ENCODE measurements at places on chromosomes 4 and X.

GRCh38 chr4:98377559-98377958 lies 116.4 kb downstream of the RAP1GDS1 start:
- peak; percentile 46 for DNase-seq

DNA sequence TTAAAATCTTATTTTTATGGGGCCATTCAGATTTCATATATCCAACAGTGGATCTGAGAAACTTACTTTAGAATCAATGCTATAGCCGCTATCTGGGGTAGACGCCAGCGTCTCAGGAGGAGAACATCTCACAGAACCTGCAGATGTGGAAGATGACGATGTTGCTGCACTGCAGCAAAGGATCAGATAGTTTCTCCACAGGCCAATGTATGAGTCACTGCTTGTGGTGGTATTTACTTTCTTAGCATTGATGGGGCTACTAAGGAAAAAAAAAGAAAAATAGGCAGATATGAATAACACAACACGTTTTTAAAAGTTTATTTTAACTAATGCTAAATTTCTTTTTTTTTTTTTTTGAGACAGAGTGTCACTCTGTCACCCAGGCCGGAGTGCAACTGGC lies 85.9 kb downstream of the ZAR1 start:
- DNase-seq, result peak; percentile 8

GRCh38 chrX:109372716-109373115 lies 109.2 kb downstream of the GUCY2F start:
- no peak for DNase-seq

DNA sequence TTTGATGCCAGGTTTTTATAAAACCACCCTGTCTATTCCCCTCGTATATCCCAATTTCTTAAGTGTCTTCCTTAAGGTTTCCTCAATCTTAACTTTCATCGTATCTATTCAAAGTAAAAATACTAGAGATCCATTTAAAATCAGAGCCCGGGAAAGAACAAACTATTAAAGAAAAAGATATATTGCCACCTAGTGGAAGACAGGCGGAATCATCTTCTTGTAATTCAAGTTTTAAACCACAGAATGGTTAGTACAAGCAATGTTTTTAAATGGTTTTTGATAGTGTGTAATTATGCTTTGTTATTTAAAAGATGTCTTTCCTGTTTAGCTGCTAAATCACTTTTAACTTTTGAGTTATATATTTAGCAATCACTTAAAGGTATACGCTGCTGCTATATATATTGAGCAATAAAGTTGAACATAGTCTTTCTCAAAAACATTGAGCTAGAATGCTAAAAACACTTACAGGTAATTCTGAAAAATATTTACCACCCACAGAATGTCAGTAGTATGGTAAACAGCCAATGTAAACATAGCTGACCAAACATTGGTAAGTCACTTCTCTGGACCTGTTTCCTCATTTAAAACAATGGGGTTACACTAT lies 18.2 kb downstream of the PRDM8 start:
- peak; percentile 78 for DNase-seq

DNA sequence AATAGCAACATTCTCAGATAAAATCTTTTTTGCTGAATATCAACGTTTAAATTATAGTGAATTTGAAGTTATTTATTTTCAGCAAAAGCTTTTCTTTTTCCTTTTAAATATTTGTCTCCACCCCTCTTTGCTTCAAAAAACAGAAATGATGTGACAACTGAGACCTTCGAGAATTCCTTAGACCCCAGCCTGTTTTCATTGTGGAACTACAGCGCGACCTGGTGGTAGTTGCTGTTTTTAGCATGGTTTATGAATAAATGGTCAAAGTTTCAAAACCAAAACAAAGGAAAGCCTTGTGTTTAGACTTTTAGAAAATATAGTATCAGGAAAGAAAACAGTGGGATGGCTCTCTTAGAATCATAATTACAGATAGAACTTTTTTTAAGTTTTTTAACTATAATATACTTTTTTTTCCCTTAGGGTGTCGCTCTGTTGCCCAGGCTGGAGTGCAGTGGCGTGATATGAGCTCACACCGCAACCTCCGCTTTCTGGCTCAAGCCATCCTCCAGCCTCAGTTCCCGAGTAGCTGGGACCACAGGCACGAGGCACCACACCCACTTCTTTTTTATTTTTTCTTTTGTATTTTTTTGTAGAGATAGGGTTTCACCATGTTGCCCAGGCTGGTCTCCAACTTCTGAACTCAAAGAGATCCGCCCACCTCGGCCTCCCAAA lies 26.8 kb upstream of the TMEM184C start:
- DNase-seq, result peak; percentile 85

DNA sequence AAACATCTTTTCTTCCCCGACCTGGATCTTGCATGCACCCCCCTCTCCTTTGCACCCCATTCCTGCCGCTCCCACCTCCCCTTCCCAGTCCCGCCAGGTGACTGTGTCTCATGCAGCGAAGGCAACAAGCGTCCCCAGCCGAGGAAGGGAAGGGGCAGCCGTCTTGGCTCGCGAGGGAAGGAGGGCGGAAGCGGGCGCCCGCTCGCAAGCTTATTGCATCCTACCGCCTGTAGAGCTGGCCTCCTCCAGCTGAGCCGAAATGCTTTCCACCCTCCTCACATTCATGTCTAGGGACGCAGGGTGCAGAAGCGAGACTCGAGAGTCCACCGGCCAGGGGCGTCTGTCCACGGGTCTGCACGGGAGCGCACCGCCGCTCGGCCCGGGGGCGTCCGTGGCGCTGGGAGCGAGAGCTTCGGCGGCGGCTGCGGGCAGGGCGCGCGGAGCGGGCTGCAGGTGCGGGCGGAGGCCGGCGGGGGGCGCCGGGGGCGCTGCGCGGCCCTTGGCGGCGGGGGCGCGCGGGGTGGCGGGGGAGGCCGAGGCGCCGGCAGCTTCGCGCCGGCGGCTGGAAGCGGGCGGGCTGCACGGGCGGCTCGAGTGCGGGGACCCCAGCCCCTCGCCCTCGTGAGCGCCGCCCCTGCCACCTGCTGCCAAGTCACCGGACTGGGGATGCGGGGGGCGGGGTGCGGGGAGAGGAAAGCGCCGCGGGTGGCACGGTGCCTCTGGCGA lies at the start of gene KCNIP4:
KCNIP4 (minus strand) TSS at position 426 of the 726 bp plus-strand sequence.
- peak; percentile 21 for DNase-seq

DNA sequence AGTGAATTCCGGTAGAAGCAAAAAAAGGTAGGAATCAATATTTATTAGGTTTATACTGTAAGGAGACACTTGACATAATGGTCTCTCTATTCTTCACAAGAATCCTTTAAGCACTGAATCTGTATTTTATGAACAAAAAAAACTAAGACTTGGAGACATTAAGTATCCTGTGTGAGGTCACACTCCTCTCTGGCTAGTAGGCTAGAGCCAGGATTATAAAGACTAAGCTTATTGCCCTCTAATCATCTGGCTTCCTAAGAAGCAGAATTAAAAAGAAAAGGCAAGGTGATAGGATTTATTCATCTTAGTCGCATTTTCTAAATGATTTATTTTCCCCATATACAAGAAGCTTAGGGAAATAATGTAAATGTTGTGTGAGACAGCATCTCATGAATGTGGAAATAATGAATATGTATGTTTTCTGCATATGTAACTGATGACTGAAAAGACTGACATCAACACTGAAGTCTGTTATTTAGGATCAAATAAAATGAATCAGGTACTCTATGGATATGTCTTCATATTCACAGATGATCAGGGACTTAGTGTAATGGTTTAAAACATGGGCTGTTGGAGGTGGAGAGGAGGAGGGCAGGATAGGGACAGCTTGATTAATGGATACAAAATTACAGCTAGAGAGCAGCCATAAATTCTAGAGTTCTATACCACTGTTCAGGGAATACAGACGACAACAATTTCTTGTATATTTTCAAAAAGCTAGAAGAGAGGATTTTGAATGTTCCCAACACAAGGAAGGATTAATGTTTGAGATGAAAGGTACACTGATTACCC lies 30.4 kb upstream of the PRKG2 start:
- no peak for DNase-seq

GRCh38 chrX:34365471-34365870 lies 233.4 kb upstream of the FAM47A start:
- peak; percentile 53 for DNase-seq

DNA sequence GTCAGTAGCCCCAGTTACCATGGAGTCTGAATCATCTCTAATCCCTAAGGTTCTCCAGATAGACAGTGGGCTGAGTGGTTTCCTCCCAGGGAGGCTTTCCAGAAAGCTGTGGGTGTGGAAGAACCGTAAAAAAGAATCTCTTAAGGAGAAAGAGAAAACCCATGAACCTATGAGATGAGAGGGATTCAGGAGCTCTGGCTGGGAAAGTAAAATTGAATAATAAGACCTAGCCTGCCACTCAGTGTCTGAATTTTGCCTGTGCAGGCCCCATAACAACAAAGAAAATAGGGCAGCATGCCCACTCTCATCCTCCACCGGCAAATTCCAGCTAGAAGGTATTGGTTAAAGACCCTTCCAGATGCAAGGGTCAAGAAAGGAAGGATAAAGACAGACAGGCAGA lies 16.9 kb downstream of the AWAT2 start:
- peak; percentile 24 for DNase-seq

- no peak for DNase-seq
Measured at GRCh38 chrX:129613596-129613995, 41.2 kb downstream of the APLN start.

- DNase-seq, result peak; percentile 84
Measured at GRCh38 chr4:13980317-13981310, 353.1 kb upstream of the BOD1L1 start.

- DNase-seq, result peak; percentile 19
Measured at GRCh38 chr4:9691238-9692065, 90.0 kb upstream of the DRD5 start.
